Endothelial cell of umbilical vein (primary cell): ENCODE measurements at places on chromosomes 1 and 21. TPM values are rescaled to one million over a fixed set of nuclear protein-coding genes. Genes with fewer than 3 reads are reported as not detected.

The VASH2 gene
- 1.4 and 2.9 TPM in 2 replicates for total RNA-seq

The LCE1C gene
- not detected in 2 replicates for total RNA-seq

The ETS2 gene
- 42.1 and 54.5 TPM in 2 replicates for total RNA-seq

DNA sequence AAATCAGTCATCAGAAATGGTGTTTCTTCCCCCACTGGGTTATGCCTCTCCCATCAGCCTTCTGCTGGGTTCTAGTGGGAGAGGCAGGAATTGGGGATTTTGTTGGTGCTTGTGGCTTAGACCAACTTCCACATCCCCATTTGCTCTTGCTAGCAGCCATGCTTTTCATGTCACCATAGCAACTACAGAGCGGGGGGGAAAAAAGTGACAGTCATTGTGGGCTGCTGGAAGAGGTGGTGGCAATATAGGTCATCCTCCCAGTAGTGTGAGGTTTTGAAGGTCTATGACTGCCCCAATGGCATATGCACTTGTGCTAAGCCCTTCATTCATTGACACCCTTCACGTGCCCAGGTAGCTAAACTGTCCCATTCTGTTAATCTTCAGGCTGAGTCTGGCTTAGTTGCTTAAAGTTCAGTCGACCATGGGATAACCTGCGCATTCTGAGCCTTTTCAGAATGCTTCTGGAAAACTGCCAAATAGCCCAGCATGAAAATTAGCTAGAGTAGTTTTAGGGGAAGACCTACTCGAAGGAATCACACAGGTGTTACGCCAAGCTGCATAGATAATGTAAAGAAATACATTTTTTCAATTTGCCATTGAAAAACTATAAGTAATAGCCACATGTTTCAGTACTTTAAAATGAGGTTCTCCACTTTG, 53.7 kb upstream of the ZNF326 start:
- no peak overlapping the region for H3K4me3 ChIP-seq
- no peaks in the 10 kb centered on the region for H3K27me3 ChIP-seq
- no peaks in the 10 kb centered on the region for H3K36me3 ChIP-seq
- DNase-seq, result no peak

DNA sequence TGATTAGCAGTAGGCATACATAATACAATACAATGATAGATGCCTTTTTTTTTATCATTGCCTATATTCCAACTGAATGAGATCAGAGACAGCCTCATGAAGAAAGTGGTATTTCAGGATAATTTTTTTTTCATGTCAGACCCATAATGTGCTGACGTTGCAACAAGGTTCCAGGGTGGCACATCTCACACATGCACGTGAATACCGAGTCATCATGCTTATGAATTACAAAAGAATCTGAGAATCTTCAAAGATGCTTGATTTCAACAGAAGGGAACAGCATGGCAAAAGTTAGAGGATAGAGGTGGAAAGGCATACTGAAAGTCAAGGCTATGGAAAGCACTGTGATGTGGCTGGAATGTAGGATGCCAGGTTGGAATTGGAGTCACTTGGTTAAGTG, 5.0 kb upstream of the RNF11 start:
- no peaks in the 10 kb centered on the region for H3K27me3 ChIP-seq
- no peaks in the 10 kb centered on the region for H3K36me3 ChIP-seq
- no peak overlapping the region for H3K4me3 ChIP-seq
